ENCODE measurements at places on chromosomes 2 and 18. TPM values are rescaled to one million over a fixed set of nuclear protein-coding genes. Genes with fewer than 3 reads are reported as not detected.

Gene RBM43
- total RNA-seq = 1.5 TPM

Gene DSG4
- total RNA-seq = not detected

Gene CPLX4
- not detected for total RNA-seq

Gene REG3A
- total RNA-seq = not detected

Gene OR6B2
- not detected for total RNA-seq

Gene LRRTM4
- 0.55 TPM for total RNA-seq

Gene MDH1B
- total RNA-seq = 0.69 TPM

Gene CROCC2
- not detected for total RNA-seq

Gene CCDC121
- total RNA-seq = 6.8 TPM

Gene NAB1
- total RNA-seq = 30.2 TPM

Gene ZNF385B
- total RNA-seq = 0.14 TPM

Gene GAREM1
- total RNA-seq = 8.6 TPM

Gene GCG
- not detected for total RNA-seq

Gene C1QL2
- not detected for total RNA-seq

Gene PDCD1
- total RNA-seq = 3.3 TPM

Gene MGAT4A
- 18.4 TPM for total RNA-seq

Gene IRS1
- 17.8 TPM for total RNA-seq

Gene FSIP2
- total RNA-seq = 0.05 TPM

Gene PDK1
- 51.2 TPM for total RNA-seq

Gene NOSTRIN
- 14.7 TPM for total RNA-seq

Gene SH3BP4
- 9.6 TPM for total RNA-seq

Gene MERTK
- 4.7 TPM for total RNA-seq

Gene IL1RL2
- total RNA-seq = 0.30 TPM

Gene AKAIN1
- total RNA-seq = not detected

Gene LRRC30
- total RNA-seq = not detected
